NCI-H187 (cell line): ENCODE measurements at places on chromosomes 16 and 17.
A peak's percentile ranks its signal among the peaks of the same experiment; 100 is the strongest.

DNA sequence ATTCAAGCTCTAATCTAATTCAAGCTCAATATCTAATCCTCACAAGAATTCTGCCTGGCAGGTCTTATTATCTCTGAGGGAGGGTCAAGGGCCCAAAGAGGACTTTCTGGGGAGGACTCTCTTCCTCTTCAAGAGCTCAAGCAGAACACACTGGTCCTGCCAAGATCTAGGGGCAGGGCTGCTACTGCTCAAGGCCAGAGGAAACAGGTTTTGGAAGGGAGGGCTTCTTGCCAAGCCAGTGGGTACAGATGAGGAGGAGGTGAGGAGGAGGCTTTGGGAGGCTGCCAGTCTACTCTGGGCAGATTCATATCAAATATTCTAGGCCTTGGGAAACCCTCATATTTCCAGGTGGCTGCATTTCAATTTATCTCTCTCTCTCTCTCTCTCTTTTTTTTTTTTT is 51.8 kb upstream of the IL34 start:
- no peak for DNase-seq

GRCh38 chr17:75498039-75498725 is 17.2 kb downstream of the CASKIN2 start:
- no peak for DNase-seq

GRCh38 chr17:7579001-7579833 is at the start of gene CD68:
CD68 (plus strand) TSS chr17:7579638; CDS start chr17:7579678, 40 bp downstream.
- no peak for DNase-seq

DNA sequence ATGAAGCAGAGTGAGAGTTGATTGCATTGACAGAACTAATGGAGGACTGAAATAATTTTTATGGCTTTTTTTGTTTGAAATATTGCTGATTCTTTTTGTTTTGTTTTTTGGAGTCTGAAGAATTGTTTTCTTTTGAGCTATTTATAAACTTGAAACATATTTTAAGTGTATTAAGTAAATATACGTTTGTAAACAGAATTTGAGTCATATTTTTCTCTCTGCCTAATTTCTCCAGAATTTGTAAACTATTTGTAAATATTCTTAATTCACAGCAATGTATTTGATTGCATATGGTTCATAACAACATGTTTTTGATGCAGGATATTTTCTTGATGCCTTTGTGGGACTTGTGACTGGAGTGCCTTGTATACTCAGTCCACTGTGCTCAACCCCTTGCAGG is 50.7 kb downstream of the SLFN11 start:
- DNase-seq = no peak

DNA sequence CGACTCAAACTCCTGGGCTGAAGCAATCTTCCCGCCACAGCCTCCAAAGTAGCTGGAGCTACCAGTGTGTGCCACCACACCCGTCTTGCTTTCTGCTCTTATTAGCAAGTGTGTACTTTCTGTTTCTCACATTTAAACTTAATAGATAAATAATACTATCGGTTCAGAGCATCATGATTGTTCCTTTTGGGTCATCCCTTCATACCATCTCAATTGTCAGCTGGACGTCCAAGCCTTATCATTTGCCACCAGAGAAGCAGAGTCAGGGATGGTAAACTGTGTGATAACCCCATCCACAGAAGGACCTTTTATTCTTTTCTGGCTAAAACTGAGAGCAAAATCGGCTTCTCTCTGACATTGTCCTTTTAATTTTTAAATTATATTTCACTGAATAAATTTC is 279.8 kb upstream of the GOT2 start:
- DNase-seq = no peak

- no peak for DNase-seq
These were observed 224.3 kb upstream of the EEF2KMT start for GRCh38 chr16:5321930-5322329.

DNA sequence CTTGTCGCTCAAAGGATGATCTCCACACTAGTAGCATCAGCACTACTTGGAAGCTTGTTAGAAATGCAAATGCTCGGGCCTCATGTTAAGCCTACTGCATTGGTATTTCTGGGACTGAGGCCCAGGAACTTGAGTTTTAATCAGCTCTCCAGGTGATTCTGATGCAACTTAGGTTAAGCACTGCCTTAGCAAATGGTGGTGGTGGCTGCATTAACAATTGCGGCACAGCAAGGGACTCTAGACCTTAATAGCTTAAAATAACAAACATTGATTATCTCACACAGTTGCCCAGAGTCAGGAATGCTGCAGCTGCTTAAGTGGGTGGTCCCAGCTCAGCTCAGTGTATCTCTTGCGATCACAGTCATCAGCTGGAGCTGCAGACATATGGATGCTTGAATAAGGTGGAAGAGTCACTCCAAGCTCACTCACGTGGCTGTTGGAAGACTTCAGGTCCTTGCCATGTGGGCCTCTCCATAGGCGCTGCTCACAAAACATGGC is 25.8 kb downstream of the HS3ST3A1 start:
- no peak for DNase-seq

DNA sequence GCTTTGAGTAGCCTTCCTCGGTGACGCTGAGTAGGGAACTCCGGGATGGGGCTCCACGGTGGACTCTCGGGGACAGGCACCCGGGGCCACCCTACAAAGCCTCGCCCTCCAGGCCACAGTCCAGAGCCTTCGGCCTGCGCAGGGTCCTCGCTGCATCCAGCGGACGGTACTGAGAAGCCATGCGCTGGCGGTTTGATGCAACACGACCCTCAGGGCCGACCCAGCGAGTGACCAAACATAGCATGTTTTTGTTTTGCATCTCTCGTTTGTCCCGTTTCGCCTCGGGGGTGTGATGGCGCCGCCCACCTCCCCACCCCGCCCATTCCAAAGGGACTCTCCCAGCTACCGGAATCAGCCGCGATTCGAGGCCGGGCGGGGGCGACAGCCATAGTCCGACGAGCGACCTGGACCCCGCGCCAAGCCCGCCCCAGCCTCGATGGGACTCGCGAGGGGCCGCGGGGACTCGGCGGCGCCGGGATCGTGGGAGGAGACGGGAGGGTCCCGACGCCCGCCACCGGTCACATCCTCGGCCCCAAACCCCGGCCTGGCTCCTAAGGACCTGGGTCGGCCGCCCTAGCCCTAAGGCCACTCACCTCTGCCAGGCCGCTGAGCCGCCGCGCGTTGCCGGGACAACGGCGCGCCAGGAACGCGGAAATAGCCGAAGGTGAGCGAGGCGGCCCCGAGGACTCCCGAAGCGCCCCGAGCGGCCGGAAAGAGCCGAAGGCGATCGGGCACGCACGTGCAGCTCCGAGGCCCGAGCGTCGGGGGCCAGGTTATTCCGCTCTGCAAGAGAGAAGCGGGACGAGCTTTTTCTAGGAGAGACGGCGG is 1.6 kb downstream of the IFT140 start:
- DNase-seq = peak; percentile 90

DNA sequence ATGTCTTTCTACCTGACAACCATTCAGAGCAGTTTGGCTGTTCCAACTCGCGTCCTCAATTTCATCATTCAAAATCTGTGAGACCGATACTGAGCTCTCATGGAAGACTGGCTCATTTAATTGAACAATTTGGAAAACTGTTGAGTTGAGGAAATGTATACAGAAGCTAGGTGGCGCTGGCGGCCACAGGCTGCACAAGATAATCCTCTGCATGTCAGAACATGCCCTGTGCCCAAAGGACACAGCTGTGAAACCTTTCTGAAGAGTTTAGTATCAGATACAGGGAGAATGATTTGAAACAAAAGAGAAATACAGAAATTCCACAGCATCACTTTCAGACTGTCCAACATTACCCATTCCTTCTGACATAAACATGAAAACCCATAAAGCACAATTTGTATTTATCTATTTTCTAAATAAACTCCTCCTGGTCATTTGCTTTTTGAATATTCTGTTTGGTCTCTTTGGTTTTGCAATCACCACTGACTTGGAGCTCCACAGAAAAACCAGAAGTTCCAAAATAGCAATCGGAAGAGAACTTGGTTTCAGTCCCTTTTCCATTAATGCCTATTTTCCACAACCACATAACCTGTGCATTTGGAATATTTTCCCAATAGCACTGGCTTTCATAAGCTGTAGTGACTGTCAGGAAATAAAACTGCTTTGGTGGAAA is 192.8 kb downstream of the MAP2K6 start:
- DNase-seq = peak; percentile 22

DNA sequence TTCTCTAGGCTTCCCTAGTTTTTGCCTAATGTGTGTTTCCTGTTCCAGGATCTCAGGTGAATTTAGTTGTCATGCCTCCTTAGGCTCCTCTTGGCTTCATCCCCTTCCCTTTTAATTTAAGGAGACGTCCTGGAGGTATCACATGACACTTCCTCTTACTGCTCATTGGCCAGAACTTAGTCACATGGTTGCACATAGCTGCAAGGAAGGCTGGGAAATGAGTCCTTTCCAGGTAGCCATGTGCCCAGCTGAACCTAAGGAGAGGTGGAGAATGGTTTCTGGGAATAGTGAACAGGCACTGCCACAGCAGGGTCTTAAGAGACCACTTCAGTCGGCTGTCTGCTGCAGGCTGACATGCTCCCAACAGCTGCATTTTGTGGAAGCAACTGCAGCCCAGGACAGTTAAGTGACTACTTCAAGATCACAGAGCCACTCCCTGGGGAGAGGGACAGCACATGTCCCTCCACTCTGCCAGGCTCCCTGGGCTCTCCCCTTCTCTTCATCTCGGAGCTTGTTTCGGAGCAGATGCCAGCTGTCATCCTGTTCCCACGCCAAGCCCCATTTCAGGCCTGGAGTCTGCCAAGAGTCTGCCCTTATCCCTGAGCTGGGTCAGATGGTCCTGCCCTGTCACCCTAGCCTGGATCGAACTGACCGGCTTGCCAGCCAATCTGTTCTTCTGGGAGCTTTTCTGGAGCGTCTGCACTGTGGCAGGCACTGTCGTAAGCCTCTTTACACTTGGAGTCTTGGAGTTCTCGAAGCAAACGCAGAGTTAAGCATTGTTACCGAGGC is 81.4 kb upstream of the FOXF1 start:
- DNase-seq = no peak

DNA sequence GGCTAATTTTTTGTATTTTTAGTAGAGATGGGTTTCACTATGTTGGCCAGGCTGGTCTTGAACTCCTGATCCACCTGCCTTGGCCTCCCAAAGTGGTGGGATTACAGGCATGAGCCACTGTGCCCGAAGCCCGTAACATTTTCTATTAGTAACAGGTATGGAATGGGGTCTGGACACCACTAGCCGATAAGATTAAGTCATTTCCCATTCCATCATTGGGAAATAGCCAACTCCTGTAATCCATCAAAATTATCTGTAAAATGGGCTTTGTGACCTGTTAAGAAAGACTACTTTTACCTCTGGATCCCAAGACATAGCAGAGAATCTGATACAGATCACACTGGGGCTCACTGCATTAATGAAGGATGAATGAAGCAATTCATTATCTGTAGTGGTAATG is 3.9 kb upstream of the LUC7L3 start:
- no peak for DNase-seq

DNA sequence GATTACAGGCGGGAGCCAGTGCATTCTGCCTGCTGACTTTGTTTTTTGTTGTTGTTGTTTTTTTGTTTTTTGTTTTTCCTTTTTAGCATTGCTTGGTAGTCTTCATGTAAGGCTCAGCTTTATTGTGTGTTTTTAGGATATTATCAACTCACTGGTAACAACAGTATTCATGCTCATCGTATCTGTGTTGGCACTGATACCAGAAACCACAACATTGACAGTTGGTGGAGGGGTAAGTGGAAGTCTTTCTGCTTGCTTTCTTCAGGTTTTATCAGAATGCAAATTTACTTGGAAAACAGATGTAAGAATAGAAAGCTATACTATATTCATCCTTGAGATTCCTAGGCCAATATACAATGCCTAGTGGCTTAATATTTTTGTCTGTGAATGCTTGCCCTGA is 3.3 kb upstream of the CMTM1 start:
- no peak for DNase-seq

DNA sequence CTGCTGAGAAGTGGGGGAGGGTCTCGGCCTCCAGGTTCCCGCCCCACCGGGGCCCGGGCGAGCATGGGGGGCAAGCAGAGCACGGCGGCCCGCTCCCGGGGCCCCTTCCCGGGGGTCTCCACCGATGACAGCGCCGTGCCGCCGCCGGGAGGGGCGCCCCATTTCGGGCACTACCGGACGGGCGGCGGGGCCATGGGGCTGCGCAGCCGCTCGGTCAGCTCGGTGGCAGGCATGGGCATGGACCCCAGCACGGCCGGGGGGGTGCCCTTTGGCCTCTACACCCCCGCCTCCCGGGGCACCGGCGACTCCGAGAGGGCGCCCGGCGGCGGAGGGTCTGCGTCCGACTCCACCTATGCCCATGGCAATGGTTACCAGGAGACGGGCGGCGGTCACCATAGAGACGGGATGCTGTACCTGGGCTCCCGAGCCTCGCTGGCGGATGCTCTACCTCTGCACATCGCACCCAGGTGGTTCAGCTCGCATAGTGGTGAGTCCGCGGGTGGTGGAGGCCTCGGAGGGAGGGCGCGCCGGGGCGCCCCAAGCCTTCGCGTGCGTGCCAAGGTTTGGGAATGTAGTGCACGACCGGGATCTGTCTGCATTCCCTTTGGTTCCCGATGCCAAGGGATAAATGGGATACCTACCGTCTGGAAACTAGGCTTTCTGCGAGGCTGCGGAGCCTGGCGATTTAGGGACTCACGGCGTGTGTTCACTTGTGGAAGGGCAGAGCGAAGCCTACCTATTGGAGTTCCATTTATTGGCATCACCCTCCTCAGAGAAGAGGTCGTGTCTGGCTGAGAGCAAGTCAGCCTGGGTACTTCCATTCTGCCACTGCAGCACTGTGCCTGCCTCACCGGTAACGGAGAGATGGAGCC is 1.0 kb downstream of the ZNRF1 start:
- DNase-seq = no peak

GRCh38 chr16:65828296-65828695 is 538.2 kb upstream of the CDH5 start:
- DNase-seq = no peak

DNA sequence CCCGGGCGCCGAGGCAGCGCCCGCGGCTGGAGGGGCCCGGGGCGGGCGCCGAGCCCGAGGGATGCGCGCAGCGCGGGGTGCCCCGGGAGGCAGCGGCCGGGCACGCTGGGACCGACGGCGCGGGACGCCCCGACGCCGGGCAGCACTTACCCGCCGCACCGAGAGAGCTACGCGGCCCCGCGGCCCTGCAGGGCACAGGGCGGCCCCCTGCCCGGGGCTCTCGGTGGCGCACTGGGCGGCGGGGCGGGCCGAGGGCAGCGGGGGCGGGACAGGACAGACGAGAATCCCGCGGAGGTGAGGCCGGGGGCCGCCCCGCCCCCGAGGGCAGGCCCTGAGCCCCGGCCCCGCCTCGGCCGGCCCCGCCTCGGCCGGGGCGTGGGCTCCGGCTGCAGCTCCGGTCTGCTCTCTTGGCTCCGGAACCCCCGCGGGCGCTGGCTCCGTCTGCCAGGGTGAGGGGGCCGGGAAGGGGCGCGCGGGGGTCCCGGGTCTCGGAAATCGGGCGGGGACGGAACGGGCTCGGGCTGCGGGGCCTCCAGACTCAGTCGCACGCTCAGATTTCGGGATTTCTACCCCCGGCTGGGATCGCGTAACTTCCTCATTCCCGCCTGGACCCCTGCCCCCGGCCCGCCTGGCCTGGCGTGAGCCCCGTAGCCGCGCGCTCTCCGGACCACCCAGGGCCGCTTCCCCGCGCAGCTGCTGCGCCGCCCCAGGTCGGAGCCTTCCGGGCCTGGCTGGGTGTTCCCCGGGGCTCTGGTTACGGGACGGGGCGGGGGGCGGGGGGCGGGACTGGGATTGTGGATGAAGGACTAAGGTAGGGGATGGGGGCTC is at the start of gene PLD2:
Gene PLD2 (plus strand): TSS at position 376 of the 828 bp plus-strand sequence. CDS start 621 bp downstream, outside the sequence.
- peak; percentile 76 for DNase-seq
